ENCODE measurements at places on chromosomes 13 and 19.

DNA sequence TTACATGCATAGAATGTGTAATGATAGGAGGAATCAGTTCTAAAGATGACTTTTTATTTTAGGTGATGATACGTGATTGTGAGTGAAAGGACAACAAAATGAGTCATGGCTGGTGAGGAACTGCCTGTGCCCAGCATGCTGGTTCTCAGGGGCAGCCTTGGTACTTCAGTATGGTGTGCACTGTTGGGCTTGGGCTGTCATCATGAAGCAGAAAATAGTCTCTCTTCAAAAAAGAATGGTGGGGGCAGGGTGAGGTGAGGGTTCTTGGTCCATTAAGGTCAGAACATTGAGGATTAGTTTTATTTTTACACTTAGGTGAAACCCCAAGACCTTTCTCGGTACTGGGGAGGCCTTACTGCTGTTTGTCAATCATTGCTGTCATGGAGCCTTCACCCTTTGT lies 309.5 kb downstream of the MTUS2 start:
- DNase-seq, result no peak

- peak; percentile 47 for DNase-seq
Observed at GRCh38 chr19:32498648-32499200, 82.3 kb upstream of the PDCD5 start.

DNA sequence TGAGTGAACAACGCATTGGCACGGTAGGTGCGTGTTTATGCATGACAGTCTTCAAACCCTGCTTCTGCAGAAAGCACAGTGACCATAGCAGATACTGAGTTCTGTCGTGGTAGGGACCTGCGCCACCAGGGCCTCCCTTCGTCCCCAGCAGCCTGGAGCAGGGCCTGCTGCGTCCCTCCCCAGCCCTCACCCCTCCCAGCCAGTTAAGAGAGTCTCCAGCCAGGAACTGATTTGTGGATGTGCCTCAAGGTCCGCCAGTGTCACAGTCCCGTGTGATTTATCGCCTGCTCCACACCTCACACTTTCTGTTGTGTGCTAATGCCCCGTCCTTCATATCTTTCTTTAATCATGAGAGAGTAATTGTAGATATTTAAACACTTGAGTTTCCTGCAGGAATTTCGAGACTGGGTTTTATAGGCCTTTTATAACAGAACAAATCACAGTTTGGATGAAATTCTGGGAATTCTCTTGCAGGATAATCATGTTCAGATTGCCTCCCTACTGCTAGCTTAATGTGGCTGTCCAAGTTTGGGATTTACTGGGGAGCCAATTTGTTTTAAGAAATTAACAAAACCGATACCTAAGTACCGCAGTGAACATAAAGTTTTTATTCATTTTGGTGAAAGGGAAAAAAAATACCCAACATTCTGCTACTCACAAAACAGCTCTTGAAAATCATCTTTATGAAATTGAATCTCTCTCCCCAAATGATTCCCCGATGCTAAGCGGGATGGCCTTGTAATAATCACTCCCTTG lies 438.6 kb downstream of the TSHZ3 start:
- no peak for DNase-seq

DNA sequence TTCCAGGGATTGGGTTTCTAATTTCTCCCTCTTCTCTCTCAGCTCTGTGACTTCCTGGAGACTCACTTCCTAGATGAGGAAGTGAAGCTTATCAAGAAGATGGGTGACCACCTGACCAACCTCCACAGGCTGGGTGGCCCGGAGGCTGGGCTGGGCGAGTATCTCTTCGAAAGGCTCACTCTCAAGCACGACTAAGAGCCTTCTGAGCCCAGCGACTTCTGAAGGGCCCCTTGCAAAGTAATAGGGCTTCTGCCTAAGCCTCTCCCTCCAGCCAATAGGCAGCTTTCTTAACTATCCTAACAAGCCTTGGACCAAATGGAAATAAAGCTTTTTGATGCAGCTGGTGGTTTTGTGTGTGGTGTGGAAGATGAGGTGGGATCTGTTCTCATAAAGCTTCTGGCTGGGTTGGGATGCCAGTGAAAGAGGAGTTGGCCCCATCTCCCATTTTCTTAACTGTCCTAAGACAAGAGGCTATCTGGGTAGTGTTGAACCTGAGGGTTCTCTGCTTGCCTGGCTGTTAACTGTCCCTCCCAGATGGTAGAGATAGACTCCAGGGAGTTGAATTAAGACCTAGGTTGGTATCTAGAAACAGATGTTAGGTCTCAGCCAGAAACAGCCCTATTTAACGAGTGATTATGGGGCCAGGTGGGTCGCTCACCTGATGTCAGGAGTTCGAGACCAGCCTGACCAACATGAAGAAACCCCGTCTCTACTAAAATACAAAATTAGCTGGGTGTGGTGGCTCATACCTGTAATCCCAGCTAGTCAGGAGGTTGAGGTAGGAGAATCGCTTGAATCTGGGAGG lies 1.6 kb downstream of the FTL start:
- no peak for DNase-seq

DNA sequence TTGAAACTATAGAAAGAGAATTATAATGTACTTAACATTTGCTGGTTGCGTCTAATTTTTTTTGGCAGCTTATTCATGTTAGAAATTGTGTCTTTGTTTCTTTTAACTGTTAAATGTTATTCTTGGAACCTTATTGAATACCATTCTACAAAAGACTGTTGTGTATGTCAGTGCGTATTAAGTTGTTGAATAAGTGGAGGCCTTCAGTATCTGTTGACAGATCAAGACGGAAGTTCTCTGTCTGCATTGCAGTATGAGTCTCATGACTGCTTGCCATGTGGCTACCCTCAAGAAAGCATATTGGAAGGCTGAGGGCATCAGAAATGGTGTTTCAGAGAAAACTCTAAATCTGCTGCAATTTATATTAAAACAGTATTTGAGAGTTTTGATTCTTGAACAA lies 8.5 kb downstream of the UBA2 start:
- no peak for DNase-seq

DNA sequence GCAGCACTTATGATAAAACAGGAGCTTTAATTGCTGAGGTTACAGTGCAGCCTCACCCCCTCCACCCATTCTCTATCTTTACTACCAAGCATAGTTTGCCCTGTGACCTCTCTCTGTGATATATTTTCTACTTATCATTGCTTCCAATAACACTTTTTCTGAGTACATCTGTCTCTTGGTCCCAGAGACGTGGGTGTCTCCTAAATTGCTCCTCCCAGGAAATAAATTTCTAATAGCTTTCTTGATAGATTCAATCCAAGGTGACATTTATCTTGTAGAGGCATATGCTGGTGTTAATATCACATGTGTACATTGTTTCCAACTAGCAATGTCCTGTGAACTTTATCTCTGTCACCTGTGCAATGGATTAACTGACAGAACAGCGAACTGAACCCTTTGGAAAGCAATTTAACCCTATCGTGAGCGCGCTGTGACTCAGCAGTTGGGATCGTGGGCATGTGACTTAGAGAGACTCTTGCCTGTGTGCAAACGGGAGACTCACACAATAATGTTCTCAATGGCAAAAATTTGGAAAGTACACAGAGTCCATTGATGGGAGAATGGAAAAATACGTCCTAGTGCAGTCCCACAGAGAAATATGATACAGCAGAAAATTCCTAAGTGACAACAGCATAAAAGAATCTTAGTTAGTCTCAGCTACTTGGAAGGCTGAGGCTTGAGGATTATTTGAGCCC lies 7.0 kb upstream of the MAP2K2 start:
- DNase-seq, result no peak

DNA sequence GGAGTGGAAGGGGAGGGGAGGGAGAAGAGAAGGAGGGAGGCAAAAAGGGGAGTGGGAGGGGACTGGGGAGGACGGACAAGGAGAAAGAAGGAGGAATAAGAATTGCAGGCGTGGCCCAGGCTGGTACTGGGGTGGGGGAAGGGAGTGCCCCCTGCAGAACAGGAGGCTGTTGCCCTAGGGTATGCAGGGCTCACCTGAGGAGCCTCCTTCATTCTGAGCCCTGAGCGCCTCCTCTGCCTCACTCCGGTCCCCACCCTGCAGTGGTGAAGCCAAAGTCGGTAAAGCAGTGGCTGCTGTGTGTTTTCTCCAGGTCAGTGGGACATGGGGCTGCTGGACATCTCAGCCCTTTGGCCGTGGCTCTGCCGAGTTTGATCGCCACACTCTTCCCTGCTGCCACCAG lies 9.1 kb upstream of the CDC16 start:
- peak; percentile 9 for DNase-seq

DNA sequence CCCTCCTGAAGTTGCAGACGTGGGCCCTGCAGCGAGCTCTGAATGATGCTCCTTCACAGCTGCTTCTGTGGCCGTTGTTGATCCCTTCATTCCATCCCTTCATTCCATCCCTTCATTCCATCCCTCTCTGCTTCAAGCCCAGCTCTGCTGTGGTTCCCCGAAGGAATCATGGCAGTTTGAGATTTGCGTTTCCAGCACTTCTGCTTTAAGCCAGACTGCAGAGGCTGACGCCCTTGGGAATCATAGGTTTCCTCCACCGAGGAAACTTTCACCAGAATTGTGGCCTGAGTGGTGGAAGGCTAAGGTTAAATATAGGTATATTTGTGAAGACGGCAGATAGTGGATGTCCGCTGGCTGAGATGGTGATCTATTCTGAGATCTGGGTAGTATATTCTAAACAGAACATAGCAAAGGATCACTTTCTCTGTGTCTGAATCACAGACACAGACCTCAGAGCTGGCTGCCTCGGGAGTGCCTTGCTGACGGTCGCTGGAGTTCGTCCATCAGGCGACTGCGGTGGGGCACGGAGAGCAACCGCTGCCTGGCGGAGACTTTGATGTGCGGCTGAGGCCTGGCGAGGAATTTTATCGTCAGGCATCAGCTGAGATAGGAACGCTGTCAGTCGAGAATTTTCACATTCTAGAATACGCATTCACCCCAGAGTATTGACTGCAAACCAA lies 42.8 kb upstream of the DCUN1D2 start:
- no peak for DNase-seq

DNA sequence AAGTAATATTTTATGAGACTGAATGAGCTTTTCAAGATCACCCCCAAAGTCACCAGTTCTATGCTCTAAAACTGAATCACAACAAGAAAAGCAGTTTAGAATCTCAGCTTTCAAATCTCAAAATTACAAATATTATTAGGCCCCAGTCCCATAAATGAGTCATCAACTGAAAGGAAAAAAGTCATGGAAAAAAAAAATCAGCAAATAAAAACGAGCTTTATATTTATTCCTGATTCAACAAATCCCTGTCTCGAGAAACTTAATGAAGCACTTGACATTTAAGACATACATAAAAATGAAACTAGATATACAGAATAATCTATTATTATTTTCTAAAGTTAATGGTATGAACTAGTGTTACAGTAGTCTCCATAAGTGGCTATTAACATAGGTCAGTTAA lies 203.0 kb downstream of the DIAPH3 start:
- DNase-seq, result no peak

DNA sequence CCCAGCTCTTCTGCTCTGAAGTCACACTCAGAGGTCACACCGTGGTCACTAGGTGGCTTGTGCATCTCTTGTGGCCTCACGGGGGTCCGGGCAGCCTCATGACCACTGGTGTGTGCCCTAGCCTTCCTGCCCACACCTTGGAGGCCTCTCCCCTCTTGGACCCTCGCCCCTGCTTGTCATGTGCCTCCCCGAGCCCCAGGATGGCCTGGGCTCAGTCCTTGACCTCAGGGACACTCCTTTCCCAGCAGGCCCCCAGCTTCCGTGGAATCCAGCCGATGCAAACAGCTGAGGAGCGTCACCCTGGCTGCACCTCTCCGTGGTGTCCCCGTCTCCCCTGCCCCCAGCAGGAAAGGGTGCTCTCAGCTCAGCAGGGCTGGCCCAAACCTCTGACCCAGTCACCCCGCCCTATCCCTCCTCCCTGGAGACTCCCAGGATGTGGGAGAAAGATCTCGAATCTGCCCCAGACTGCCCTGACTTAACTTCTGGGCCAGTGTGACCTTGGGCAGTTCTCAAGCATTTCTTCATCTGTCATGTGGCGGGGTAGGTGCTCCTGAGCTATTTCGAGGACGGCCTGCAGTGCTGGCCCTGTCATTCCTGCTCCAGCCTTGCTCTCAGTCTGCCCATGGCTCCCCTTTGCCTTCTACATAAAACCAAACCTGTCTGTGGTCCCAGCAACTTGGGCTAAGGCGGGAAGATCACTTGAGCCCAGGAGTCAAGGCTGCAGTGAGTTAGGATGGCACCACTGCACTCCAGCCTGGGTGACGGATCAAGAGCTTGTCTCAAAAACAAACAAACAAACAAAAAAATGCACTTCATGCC lies 4.6 kb upstream of the SLC25A42 start:
- DNase-seq, result no peak
